ENCODE measurements at places on chromosomes 5 and 9. TPM values are rescaled to one million over a fixed set of nuclear protein-coding genes. Genes with fewer than 3 reads are reported as not detected.

NRG2 gene
- not detected for total RNA-seq

NEUROG1 gene
- not detected for total RNA-seq

CTSV gene
- not detected for total RNA-seq

SPINK4 gene
- total RNA-seq = not detected

NFIL3 gene
- 13.8 TPM for total RNA-seq

TLR4 gene
- total RNA-seq = 0.02 TPM

PCDHGB2 gene
- total RNA-seq = 0.36 TPM

PCSK5 gene
- total RNA-seq = not detected

FBP1 gene
- 0.24 TPM for total RNA-seq

ARHGAP26 gene
- total RNA-seq = 1.1 TPM

CDKN2B-AS1 gene
- total RNA-seq = not detected

CSF1R gene
- 0.20 TPM for total RNA-seq

DNA sequence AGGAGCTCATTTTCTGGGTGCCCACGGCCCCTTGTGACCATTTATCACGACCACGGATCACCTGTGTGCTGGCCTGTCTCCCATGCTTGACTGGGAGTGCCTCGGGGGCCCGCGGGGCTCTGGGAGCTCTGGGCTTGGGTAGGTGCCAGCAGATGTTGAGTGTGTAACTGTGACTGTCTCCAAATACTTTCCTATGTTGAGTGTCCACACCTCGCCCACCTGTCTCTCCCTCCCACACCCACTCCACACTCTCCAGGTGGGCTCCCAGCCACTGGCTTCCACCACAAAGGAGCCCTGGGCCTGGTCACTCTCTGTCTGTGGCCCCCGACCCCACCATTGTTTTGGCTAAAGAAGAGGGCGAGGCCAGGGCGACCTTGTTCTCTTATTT, 196.4 kb downstream of the CDK5RAP2 start:
- H3K36me3 ChIP-seq = peaks cover 5% of the 10 kb centered on the region
- peaks cover 7% of the 10 kb centered on the region for H3K27me3 ChIP-seq
- no peak for DNase-seq
- H3K4me3 ChIP-seq = no peak overlapping the region
- no peaks in the 10 kb centered on the region for H3K4me1 ChIP-seq

GRCh38 chr5:124302533-124302932, 443.9 kb downstream of the ZNF608 start:
- no peak overlapping the region for H3K27ac ChIP-seq
- no peaks in the 10 kb centered on the region for H3K4me1 ChIP-seq
- no peak for DNase-seq
- no peaks in the 10 kb centered on the region for H3K27me3 ChIP-seq

DNA sequence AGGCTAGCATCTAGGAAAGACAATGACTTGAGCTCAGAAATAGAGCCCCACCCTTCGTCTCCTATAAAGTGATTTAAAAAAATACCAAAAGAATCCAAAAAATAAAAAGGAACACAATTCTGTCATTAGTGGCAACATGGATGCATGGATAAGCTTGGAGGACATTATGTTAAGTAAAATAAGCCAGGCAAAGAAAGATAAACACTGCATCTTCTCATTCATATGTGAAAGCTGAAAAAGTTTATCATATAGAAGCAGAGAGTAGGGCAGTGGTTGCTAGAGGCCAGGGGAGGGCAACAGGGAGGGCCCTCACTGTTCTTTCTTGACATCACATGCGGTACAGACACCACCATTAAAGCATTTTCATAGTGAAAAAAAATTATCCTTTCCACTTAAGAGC, 220.9 kb upstream of the TRPC7 start:
- no peaks in the 10 kb centered on the region for H3K27me3 ChIP-seq
- peaks cover 4% of the 10 kb centered on the region for H3K4me1 ChIP-seq
- no peak overlapping the region for H3K4me3 ChIP-seq

- no peaks in the 10 kb centered on the region for H3K36me3 ChIP-seq
- H3K27me3 ChIP-seq = no peaks in the 10 kb centered on the region
- no peak overlapping the region for H3K27ac ChIP-seq
- no peak for DNase-seq
Observed at GRCh38 chr5:88393042-88393441, 124.4 kb upstream of the TMEM161B start.

DNA sequence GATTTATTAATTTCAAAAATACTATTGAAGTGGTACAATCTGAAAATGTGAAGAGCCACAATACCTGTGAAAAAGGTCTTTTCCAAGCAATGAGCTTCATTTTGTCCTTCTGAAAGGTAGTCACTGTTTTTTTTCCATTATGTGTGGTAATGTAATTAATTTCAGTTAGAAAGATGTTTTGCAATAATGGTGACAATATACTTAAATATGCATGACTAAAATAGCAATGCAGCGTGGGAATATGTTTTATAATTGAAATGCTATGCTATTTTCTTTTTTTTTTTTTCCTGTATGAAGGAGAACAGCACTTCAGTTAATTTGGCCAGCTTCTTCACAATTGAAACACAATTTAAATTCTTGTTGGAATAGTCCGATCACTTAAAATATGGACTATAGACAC, 41.9 kb downstream of the NPR3 start:
- H3K4me1 ChIP-seq = no peaks in the 10 kb centered on the region
- no peaks in the 10 kb centered on the region for H3K36me3 ChIP-seq
- H3K27ac ChIP-seq = no peak overlapping the region

DNA sequence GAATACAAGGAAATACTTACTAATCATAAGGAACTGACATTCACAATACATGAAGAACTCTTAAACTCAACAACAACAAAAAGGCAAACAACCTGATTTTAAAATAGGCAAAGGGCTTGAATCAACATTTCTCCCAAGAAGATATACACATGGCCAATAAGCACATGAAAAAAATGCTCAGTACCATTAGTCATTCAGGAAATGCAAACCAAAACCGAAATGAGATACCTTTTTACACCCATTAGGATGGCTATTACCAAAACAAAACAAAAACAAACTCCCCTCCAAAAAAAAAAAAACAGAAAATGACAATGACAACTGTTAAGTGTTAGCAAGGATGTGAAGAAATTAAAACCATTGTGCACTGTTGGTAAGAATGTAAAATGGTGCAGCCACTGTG, 104.1 kb upstream of the ZNF462 start:
- H3K4me1 ChIP-seq = no peaks in the 10 kb centered on the region
- H3K27me3 ChIP-seq = no peaks in the 10 kb centered on the region
- no peak for DNase-seq
- no peak overlapping the region for H3K27ac ChIP-seq
- H3K4me3 ChIP-seq = no peak overlapping the region

- H3K27ac ChIP-seq = no peak overlapping the region
- H3K4me3 ChIP-seq = no peak overlapping the region
- H3K36me3 ChIP-seq = peaks cover 66% of the 10 kb centered on the region
- H3K4me1 ChIP-seq = peaks cover 72% of the 10 kb centered on the region
- peak; percentile 64 for DNase-seq
Observed at GRCh38 chr9:127505396-127506116, 54.2 kb downstream of the LRSAM1 start.

DNA sequence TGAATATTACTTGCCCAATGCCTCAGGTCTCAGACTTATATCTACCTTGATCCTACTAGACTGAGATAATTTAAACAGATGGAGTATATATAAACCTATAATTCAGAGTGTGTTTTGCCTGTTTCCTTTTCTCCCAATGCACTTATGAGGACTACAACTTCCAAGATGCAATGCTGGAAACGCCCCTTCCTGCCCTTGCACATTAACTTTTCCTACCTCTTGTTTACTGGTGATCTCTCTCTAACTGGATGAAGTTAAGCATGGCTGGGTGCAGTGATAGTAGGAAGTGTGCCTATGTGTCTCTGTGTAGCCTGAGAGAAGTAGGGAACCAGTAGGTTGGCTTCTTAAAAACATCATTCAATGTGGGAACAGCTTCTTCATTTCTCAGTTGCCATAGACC, 115.2 kb downstream of the SVEP1 start:
- DNase-seq = peak; percentile 29
- no peak overlapping the region for H3K27ac ChIP-seq
- H3K4me1 ChIP-seq = no peaks in the 10 kb centered on the region
- H3K4me3 ChIP-seq = no peak overlapping the region
- no peaks in the 10 kb centered on the region for H3K27me3 ChIP-seq

DNA sequence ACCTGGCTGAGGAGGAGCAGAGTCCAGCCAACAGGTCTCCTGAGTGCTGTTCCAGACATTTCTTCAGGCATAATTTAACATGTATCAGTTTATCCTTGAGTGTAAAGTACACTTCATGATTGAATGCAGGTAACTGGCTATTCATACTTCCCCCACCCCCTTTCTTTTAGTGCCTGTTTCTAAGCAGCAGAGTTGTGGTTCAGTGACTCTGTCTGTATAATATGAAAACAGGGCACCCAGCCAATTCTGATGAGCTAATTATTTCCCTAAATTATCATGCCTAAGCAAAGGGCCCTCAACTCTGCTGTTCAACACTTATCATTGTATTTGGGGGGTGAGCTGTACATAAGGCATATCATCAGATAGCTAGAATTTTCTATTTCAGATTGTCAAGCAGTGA, 51.9 kb upstream of the ZSWIM6 start:
- no peak for DNase-seq
- H3K36me3 ChIP-seq = no peaks in the 10 kb centered on the region
- no peak overlapping the region for H3K4me3 ChIP-seq
- no peak overlapping the region for H3K27ac ChIP-seq
- H3K27me3 ChIP-seq = peaks cover 2% of the 10 kb centered on the region

- peaks cover 38% of the 10 kb centered on the region for H3K4me1 ChIP-seq
- no peaks in the 10 kb centered on the region for H3K27me3 ChIP-seq
- no peak overlapping the region for H3K27ac ChIP-seq
- peaks cover 8% of the 10 kb centered on the region for H3K36me3 ChIP-seq
Observed at GRCh38 chr9:134437403-134438194, 111.3 kb downstream of the RXRA start.

- H3K36me3 ChIP-seq = no peaks in the 10 kb centered on the region
- no peak overlapping the region for H3K4me3 ChIP-seq
- H3K27ac ChIP-seq = no peak overlapping the region
Observed at GRCh38 chr9:18488886-18489285, 14.9 kb downstream of the ADAMTSL1 start.

- no peak overlapping the region for H3K4me3 ChIP-seq
- H3K27me3 ChIP-seq = no peaks in the 10 kb centered on the region
- no peaks in the 10 kb centered on the region for H3K36me3 ChIP-seq
- H3K4me1 ChIP-seq = no peaks in the 10 kb centered on the region
Observed at GRCh38 chr5:155275222-155275621, 261.7 kb downstream of the KIF4B start.

GRCh38 chr5:177363565-177363964, 5.8 kb downstream of the RGS14 start:
- peak overlapping the region; percentile 45 for H3K4me3 ChIP-seq
- H3K4me1 ChIP-seq = peaks cover 77% of the 10 kb centered on the region
- DNase-seq = no peak
- H3K27ac ChIP-seq = peak overlapping the region; percentile 67
- no peaks in the 10 kb centered on the region for H3K27me3 ChIP-seq
- H3K36me3 ChIP-seq = peaks cover 5% of the 10 kb centered on the region

- no peak overlapping the region for H3K4me3 ChIP-seq
- no peaks in the 10 kb centered on the region for H3K4me1 ChIP-seq
- DNase-seq = no peak
- H3K27ac ChIP-seq = no peak overlapping the region
- H3K27me3 ChIP-seq = no peaks in the 10 kb centered on the region
Observed at GRCh38 chr5:120254385-120254784, 209.7 kb upstream of the PRR16 start.

DNA sequence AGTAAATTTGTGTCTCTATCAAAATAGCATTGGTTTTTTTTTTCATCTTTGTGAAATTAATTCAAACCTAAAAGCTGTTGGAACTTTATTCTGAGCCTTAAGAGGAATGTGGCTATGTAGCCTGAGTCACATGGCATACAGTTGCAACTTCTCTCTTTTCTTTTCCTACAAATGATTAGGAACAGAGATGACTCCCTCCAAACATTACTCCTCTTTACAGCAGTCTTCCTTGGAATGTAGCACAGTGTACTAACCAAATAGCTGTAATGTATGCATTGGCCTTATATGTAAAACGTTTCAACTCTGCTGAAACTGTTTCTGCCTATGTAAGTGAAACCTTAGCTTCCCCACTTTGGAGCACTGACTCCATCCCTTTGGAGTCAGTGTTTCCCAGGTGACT, 100.9 kb upstream of the MAP1B start:
- no peaks in the 10 kb centered on the region for H3K36me3 ChIP-seq
- DNase-seq = no peak
- no peak overlapping the region for H3K27ac ChIP-seq
- peaks cover 11% of the 10 kb centered on the region for H3K27me3 ChIP-seq

DNA sequence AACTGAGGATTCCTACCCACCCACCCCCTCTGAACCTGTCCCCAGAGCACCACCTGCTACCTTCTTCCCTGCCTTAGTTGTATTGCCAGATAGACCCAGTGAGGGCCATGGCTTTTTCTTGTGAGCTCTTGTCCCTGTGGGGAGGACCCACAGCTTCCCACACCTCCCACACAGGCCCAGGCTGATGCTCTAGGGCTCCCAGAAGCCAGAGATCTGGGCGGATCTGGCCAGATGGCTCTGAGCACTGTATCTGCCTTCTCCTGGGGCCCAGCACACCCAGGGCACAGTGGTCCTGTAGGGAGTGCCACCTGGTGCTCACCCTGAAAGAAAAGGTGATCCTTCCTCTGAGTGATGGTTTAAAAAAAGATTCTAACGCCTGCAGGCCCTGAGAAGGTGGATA, 131.7 kb downstream of the DAB2IP start:
- H3K27me3 ChIP-seq = peaks cover 77% of the 10 kb centered on the region
- no peak overlapping the region for H3K27ac ChIP-seq
- no peaks in the 10 kb centered on the region for H3K36me3 ChIP-seq
- DNase-seq = no peak
- H3K4me3 ChIP-seq = no peak overlapping the region

DNA sequence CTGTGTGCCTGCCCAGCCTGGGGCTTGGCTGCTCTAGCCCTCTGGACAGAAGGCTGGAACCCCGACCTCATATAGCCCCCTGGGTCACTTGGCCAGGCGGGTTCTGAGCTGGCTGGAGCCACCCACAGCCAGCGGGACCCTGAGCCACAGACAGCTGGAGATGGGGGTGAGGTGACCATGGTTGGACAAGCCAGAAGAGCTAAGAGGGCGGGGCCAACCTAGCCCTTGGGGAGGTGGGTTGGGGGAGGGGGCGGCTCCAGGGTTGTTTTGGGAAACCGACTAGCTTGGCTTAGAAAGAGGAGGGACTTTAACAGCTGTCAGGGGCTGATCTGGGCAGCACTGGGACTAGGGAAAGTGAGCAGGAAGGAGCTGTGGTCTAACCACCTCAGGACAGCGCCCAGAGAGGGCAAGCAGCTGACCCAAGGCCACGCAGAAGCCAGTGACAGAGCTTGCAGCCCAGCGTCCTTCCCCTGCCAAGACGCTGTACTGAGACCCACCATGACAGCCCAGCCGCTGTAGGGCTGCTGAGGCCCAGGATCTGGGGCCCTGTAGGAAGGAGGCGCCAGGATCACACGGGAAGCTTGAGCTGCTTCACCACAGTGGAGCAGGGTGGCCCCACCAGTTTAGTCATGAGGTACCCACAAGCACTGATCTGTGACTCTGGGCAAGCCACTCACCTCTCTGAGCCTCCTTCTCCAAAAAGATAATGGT, 2.2 kb downstream of the AIF1L start:
- peaks cover 35% of the 10 kb centered on the region for H3K4me1 ChIP-seq
- H3K27ac ChIP-seq = no peak overlapping the region
- H3K27me3 ChIP-seq = peaks cover 54% of the 10 kb centered on the region
- DNase-seq = no peak
